ENCODE measurements at places on chromosomes 12 and 14. TPM values are rescaled to one million over a fixed set of nuclear protein-coding genes. Genes with fewer than 3 reads are reported as not detected.

BIN2 gene
- 0.05 TPM for polyA plus RNA-seq

SRRM4 gene
- polyA plus RNA-seq: 0.35 TPM

TRHDE gene
- 1.3 TPM for polyA plus RNA-seq

MDGA2 gene
- polyA plus RNA-seq: 0.02 TPM

SLC17A8 gene
- 0.14 TPM for polyA plus RNA-seq

C12orf54 gene
- not detected for polyA plus RNA-seq

LGMN gene
- 89.6 TPM for polyA plus RNA-seq

SLC6A12 gene
- polyA plus RNA-seq: 0.63 TPM

PLEKHD1 gene
- polyA plus RNA-seq: 0.24 TPM

RHOJ gene
- polyA plus RNA-seq: 0.31 TPM

GPR135 gene
- polyA plus RNA-seq: 0.48 TPM

ADCY6 gene
- polyA plus RNA-seq: 19.7 TPM

PPM1H gene
- polyA plus RNA-seq: 17.3 TPM

TMEM30B gene
- polyA plus RNA-seq: 27.3 TPM

KRT77 gene
- polyA plus RNA-seq: 0.02 TPM

PPFIA2 gene
- 1.2 TPM for polyA plus RNA-seq

CLEC9A gene
- polyA plus RNA-seq: not detected

MYF6 gene
- 0.39 TPM for polyA plus RNA-seq

AMN gene
- polyA plus RNA-seq: 0.77 TPM

LAG3 gene
- polyA plus RNA-seq: 1.1 TPM

EPS8 gene
- polyA plus RNA-seq: 3.0 TPM

LACRT gene
- not detected for polyA plus RNA-seq

ISM2 gene
- polyA plus RNA-seq: 0.61 TPM

OTOGL gene
- 0.12 TPM for polyA plus RNA-seq

ACOT2 gene
- polyA plus RNA-seq: 5.2 TPM
